ENCODE measurements at places on chromosomes 7 and 10. TPM values are rescaled to one million over a fixed set of nuclear protein-coding genes. Genes with fewer than 3 reads are reported as not detected.

DNA sequence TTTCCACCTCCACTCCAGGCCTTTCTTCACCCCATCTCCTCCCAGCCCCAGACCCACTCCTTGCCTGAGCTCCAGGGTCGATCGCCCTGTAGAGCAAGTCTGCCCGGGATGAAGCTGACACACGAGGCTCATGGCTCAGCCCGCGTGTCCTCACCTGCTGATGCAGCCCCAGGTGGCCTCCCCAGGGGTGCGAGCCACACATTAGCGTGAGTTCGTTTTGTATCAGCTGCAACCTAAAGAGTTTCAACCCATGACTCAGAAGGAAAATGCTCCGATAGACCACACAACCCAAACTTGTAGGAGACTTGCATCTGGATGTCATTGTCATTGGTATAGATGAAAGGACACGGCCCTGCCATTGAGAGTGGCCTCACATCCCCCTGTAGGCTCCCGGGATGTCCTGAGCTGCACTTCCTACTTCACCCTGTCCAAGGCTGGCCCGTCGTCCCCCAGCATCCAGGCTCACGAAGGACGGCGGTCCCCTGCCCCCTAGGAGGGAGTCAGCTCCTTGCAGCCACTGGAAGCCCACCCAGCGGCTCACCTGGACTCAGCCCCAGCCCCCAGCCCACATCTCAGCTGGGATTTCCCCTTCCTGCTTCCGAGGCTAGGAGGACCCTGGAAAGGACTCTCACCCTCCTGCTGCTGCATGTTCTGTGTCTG is 97.7 kb downstream of the HTR5A start:
- no peak for DNase-seq

DNA sequence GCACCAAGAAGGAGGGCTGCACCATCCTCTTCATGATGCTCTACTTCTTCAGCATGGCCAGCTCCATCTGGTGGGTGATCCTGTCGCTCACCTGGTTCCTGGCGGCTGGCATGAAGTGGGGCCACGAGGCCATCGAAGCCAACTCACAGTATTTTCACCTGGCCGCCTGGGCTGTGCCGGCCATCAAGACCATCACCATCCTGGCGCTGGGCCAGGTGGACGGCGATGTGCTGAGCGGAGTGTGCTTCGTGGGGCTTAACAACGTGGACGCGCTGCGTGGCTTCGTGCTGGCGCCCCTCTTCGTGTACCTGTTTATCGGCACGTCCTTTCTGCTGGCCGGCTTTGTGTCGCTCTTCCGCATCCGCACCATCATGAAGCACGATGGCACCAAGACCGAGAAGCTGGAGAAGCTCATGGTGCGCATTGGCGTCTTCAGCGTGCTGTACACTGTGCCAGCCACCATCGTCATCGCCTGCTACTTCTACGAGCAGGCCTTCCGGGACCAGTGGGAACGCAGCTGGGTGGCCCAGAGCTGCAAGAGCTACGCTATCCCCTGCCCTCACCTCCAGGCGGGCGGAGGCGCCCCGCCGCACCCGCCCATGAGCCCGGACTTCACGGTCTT is 1.9 kb downstream of the FZD1 start:
- no peak for DNase-seq

DNA sequence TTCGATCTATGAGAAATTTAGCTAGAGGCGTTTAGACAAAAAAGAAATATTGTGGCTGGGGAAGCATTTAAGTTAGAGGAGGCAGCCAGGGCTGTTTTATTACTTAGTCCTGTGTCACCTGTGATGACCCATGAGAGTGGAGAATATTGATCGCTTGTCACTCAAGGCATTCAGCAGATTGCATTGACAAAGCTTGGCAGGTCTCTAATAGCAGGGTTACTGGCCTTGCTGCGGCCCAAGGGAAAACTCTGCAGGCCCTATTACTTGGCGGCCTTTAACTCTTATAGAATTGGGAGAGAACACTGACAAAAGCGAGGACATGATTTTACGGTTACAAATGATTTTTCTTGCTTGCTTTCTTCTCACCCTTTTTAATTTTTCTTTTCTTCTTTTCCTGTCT is 473.5 kb downstream of the AUTS2 start:
- no peak for DNase-seq

DNA sequence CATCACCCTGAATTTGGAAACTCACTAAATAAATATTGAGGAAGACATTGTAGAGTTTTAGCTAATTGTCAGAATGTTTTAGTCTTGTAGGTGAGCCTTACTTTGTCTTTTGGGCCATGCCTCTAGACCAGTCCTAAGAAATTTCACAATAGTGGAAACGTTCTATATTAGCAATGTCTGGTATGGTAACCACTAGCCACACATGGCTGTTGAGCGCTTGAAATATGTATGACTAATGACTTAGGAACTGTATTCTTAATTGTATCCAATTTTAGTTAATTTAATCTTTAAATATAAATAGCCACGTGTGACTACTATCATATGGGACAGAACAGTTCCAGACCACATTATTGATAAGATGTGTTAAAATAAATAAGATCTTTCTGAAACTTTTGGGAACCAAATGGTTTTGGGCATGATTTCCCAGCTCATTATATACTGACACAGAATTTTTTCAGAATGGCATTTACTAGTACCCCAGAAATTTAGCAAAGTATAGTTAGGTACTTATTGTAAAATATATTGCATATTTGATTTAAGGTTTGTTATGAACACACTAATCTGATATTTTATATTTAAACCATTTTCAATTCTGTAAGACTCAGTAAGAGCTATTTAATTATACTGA is 95.0 kb downstream of the VPS50 start:
- DNase-seq, result peak; percentile 88

DNA sequence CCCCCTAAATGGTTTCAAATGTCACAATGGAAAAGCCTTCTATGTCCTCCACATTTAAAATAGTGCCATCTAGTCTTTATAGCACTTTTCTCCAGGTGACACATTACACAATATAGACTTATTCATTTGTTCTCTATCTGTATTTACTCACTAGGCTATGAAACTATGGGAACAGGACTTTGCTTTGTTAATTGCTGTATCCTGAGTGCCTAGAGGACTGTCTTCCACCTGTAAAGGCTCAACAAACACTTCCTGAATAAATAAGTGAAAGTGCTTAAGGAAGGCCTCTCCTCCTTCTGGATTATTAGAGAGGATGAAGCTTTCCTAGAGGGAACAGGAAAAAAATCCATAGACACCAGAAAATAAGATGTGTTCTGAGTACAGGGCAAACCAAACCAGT is 397.6 kb upstream of the LRRN3 start:
- DNase-seq, result no peak

DNA sequence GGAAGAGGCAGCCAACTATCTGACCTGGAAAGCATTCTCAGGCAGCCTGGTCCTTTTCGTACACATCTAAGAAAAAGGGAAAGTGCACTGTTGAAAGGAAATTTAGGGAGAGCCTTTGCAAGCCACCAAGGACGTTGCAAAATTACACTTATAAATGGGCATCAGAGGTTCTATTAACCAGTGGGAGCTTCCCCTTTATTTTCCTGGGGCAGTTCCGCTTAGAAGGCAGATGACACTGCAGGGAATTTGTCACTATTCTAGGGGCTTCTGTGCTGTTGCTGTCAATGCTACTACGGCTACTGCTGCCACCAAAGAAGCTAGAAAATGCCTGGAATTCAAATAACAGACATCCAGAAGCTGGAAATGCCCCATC is 79.6 kb upstream of the AUTS2 start:
- no peak for DNase-seq

DNA sequence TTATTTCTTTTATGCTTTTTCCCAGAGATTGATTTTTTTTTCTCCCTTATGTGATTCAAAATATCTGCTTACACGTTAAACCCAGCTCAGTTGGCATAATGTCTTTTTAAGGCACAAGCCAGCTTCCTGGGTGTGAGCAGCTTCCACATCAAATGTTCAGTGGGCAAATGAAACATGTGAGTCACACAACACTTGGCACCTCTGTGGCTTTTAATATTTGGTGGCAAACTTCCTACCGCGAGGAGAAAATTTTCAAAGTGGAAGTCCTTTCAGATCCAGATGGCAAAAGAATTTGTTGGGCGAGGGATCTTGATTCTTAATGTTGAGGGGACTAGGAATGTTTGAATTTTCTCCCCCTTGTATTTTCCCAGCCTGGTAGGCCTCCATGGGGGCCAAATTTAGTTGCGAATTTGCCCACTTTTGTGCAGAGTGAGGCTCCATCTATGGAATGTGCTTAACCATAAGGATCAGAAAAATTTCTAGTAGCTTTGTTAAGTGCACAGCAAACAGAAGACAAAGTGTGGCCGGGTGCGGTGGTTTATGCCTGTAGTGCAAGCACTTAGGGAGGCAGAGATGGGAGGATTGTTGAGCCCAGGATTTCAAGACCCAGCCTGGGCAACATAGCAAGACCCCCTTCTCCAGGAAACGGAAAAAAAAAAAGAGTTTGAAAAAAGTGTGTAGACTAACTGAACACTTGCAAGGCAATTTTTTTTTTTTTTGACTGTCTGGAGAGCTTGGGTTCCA is 31.0 kb downstream of the CUX1 start:
- DNase-seq, result no peak

DNA sequence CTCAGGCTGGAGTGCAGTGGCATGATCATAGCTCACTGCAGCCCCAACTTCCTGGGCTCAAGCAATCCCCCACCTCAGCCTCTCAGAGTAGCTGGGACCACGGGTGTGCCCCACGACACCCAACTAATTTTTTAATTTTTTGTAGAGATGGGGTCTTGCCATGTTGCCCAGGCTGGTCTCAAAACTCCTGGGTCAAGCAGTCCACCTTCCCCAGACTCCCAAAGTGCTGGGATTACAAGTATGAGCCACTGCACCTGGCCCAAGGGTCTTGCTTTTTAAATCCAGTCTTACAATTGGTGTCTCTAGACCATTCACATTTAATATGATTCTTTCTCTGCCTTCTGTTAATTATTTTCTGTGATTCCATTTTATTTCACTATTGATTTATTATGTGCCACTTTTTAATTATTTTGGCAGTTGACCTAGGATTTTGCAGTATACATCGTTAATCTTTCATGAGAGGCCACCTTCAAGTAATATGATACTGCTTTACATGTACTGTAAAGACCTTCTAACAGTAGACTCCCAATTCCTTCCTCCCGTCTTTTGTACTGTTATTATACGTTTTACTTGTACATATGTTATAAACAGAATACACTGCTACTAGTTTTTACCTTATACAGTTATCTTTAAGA is 18.7 kb downstream of the MMP21 start:
- no peak for DNase-seq

- no peak for DNase-seq
These were observed 41.3 kb downstream of the LDB3 start for GRCh38 chr10:86709396-86710185.

GRCh38 chr7:24870766-24871165 is 109.2 kb downstream of the OSBPL3 start:
- no peak for DNase-seq

- DNase-seq, result no peak
These were observed 134.9 kb downstream of the ARID5B start for GRCh38 chr10:62036186-62037081.

FXYD4 gene
- total RNA-seq, result not detected

SHH gene
- 0.11 TPM for total RNA-seq

TBATA gene
- not detected for total RNA-seq

SHTN1 gene
- 21.5 TPM for total RNA-seq

HMX2 gene
- not detected for total RNA-seq

NOM1 gene
- total RNA-seq, result 26.2 TPM

LAMB1 gene
- total RNA-seq, result 219 TPM

GRK5 gene
- total RNA-seq, result 14.8 TPM
